Endodermal cell (in vitro differentiated cells): ENCODE measurements at places on chromosomes 2 and 18.

GRCh38 chr2:152693033-152693432, 24.2 kb downstream of the PRPF40A start:
- H3K27me3 ChIP-seq: no peaks in the 10 kb centered on the region
- H3K27ac ChIP-seq: no peak overlapping the region
- no peaks in the 10 kb centered on the region for H3K4me1 ChIP-seq
- no peak for DNase-seq

- H3K4me1 ChIP-seq: no peaks in the 10 kb centered on the region
- H3K4me3 ChIP-seq: no peak overlapping the region
- no peaks in the 10 kb centered on the region for H3K27me3 ChIP-seq
- peak; percentile 91 for DNase-seq
- H3K36me3 ChIP-seq: no peaks in the 10 kb centered on the region
Measured at GRCh38 chr18:48896875-48897511, 53.8 kb downstream of the SMAD7 start.

GRCh38 chr2:11656671-11657101, 13.3 kb downstream of the NTSR2 start:
- H3K4me3 ChIP-seq: no peak overlapping the region
- H3K27me3 ChIP-seq: no peaks in the 10 kb centered on the region
- H3K4me1 ChIP-seq: no peaks in the 10 kb centered on the region
- H3K36me3 ChIP-seq: no peaks in the 10 kb centered on the region

DNA sequence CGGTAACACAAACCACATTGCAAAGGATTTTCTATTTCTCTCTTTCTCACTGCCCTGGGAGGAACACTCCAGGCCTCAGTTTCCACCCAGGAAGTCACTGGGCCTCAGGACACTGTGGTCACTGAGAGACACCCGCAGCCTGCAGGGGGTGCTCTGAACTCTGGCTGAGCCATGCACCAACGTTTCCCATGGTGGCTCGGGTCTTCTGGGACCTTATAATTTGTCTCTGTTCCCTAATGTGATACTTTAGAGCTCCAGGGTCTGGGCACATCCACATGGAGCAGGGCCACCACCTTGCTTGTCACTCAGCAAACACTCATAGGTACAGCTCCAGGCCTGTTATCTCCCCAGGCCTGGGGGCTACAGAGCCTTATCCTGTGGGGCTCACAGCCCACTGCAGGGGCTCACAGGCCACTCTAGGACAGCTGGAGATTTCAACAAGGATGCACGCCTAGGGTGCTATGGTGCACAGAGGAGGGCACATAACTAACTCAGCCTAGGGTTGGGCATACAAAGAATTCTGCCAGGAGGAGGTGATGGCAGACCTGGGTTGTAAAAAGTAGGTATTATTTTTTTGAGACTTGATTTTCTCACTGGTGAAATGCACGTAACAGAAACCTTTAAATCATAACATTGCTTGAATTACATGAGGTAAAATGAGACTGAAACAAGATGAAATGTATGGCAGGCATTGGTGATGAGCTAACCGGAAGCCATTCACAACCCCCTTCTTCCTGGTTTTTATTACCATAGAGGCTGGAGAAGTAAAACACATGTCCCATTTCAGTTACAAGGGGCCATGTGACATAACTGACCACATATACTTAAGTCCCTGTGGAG, 3.0 kb upstream of the HS1BP3 start:
- H3K36me3 ChIP-seq: no peaks in the 10 kb centered on the region
- H3K27ac ChIP-seq: no peak overlapping the region
- H3K27me3 ChIP-seq: peaks cover 19% of the 10 kb centered on the region
